ENCODE measurements at places on chromosomes 13 and 19. TPM values are rescaled to one million over a fixed set of nuclear protein-coding genes. Genes with fewer than 3 reads are reported as not detected.

SELENOV gene
- total RNA-seq: not detected

DNA sequence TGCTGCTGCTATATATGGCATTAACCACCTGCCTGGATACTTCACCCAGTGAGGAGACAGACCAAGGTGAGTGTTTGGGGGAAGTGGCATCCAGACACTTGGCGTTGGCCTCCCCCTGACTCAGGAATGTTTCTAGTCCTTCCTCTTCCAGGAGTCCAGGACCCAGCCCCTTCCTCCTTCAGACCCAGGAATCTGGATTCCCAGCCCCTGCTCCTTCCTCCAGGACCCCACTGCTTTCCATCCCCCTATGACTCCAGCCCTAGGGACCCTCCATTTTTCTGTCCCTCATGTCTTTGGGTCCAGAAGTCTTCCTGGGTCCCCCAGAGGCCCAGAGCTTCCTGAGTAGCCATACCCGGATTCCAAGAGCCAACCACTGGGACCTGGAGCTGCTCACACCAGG, 2.1 kb downstream of the PRRG2 start:
- no peak for DNase-seq

ZNF85 gene
- total RNA-seq: 17.4 TPM

DNA sequence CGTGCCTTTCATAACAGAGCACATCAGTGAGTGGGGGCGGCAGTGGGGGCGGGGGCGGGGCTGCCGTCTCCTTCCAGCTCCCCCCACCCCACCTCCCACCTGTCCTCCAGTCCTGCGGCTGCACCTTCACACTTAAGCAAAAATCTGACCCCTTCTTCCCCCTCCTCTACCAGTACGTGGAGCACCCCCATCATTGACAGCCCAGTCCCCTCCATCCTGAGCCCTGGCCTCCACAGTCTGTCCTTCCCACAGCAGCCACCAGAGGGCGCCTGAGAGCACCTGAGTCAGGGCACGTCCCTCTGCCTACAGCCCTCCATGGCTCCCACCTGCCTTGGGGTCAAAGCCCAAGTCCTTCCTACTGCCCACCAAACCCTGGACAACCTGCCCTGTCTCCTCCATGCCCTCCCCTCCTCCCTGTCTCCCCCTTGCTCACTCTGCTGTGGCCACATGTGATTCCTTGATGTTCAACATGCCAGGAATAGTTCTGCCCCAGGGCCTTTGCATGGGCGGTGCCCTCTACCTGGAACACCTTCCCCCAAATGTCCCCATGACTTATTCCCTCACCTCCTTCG, 4.0 kb downstream of the EBI3 start:
- no peak for DNase-seq

DNA sequence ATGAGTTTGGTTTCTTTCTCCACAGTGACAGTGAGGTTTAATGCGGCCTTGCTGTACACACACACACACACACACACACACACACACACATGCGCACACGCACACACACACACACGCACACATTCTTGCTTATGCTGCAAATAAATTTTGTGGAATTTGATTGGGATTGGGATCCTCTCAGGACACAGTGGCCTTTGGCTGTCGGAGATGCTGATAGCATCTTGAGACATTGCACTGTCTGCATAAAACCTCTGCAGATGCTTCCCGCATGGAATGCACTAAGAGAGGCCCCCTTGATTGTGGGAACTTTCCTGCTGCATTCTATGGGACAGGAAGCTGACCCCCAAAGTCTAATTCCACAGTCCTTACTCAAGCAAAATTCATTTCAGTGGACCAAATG, 145.6 kb downstream of the FLT1 start:
- no peak for DNase-seq

GRCh38 chr19:39701291-39701690, 3.0 kb upstream of the LGALS14 start:
- DNase-seq: no peak

- DNase-seq: no peak
These were observed 33.9 kb downstream of the GPR12 start for GRCh38 chr13:26726684-26727083.

XAB2 gene
- 35.0 TPM for total RNA-seq

DNA sequence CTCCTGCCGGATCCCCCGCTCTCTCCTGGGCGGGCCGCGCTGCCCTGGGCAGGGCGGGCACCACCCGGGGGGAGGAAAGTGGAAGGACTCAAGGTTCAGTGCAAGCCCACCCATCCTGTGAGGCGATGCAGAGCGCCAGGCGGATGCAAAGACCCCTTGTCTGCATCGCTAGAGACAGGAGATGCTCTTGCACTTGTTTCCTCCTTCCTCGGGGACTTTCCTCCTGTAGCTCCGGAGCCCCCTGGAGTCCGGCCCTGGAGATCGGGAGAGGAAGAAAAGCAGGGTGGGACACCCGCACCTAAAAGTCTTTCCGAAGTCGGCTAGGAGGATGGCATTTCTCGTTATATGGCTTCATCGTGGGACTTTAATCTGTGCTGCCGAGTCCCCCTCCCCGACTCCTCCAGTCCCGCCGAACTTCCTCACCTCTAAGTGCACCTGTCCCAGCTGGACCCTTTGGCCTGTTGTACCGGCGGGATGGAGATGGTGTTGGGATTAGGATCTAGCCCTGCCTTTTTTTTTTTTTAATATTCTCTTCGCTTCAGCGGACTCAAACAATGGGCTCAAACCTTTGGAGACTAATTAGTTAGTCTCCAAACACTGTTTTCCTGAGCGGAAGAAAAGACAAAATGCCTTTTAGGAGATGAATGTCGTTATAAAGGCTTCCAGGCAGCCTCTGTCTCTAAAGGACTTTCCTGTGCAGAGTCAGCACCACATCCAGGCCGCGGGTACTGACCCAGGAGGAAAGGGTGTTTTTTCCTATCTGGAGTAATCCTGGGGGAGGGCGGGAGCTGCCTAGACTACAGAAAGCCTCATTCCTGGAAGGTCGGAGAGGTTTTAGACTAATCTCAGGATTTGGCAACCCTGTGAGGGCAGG, 725 bp downstream of the FAM124A start:
- no peak for DNase-seq

DNA sequence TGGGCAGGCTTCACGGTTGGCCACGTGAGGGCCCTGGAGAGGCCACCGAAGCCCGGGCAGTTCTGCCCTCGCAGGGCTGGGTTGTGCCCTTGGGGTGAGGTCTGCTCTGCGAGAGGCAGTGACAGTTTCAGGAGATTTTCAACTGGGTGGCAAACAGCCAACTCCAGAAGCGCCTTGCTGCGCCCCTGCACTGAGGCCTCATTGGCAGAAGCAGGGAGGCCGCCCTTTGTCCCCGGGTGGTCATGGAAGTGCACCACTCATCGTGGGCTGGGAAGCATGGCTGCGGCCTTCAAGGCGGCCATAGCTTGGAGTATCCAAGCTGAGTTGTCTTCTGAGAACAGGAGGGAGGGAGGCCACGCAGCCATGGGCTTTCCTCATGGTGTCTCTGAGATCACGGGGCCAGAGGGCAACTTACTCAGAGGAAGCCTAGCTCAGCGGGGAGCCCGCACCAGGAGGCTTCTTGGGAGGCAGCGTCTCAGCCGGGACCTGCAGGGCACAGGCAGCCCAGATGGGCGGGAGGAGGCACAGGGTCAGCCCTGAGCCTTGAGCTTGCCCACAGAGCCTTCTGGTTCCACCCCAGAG, 14.8 kb downstream of the PLEKHJ1 start:
- no peak for DNase-seq

ZNF563 gene
- total RNA-seq: 0.45 TPM

GRCh38 chr13:26502826-26503225, 54.7 kb upstream of the WASF3 start:
- DNase-seq: no peak

- peak; percentile 28 for DNase-seq
These were observed at the start of gene FLT1 for GRCh38 chr13:28494778-28495537. Gene FLT1, minus strand, starts transcription at chr13:28495128. Its CDS starts 285 bp downstream, at chr13:28494843.

DNA sequence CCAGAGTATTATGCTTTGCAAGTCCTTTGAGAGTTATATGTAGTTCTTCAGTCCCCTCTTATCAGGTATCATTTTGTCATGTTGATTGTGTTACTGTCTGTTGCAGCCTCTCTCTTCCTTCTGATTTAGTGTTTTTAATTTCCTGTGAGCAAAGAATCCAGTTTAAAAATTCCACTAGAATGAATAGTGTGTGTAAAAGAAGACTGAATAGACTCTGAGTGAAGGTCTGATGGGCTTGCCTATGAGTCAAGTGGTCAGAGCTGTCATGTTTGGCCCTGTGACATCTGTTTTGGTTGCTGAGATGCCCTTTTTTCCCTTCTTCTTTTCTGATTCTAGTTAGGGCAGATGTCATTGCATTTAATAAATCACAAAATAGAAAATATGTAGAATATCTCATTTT, 23.3 kb upstream of the KCTD4 start:
- DNase-seq: no peak

- DNase-seq: no peak
These were observed 431.6 kb downstream of the RFC3 start for GRCh38 chr13:34249546-34250039.

DNA sequence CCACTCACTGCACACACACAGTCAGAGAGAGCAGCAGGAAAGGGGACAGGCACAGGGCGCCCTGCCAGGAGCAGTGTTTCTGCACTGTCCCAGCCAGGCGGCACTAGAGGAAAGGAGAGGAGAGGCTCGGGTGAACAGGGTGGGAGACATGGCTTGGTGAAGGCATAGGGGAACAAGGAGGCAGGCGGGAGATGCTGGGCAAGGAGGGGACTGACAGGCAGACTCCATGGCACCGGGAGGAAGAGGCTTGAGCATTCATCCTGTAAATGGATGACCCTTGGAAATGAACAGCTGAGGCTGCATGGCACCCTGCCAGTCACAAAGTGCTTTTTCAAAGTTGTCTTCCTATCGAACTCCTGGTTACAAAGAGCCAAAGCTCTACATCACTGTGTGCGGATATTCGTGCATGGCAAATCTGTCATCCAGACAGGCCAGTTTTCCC, 22.4 kb downstream of the MED26 start:
- DNase-seq: no peak

DNA sequence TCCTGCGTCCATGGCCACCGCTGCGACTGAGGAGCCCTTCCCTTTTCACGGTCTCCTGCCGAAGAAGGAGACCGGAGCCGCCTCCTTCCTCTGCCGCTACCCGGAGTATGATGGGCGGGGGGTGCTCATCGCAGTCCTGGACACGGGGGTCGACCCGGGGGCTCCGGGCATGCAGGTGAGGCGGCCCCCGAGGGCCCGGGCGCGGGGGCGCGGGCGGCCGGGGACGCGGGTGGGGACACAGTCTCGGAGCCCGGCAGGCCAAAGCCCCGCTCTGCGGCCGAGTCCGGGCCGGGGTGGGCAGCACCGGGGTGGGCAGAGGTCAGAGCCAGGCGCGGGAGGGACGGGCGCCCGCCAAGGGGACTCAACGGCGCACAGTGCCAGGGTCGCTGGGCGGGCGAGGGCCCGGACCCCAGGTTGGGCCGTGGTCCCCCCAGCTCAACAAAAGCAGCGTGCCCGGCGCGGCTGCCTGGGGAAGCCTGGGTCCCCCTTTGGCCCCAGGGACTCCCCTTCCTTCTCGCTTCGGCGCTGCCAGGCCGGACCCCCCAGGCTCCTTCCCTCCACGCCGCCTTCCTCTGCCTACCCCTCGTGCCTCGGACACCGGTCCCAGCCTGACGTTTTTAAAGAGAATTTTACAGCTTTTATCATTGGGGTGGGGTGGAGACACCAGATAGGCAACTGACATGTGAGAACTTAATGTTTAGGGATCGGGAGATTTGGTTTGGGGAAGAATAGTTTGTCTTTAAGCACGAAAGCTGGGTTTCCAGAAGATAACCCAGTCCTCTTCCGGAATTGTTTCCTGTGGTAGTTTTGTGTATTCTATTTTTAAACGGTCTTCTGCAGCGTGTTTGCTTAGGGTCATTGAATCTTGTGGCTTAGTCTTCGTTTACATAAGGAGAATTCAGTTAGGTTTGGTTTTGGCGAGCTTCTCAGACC, 509 bp downstream of the TPP2 start:
- peak; percentile 59 for DNase-seq

- no peak for DNase-seq
These were observed 4.0 kb upstream of the ZNF701 start for GRCh38 chr19:52566121-52566520.
